ENCODE measurements at places on chromosomes 5 and 9. TPM values are rescaled to one million over a fixed set of nuclear protein-coding genes. Genes with fewer than 3 reads are reported as not detected.
A peak's percentile ranks its signal among the peaks of the same experiment; 100 is the strongest.

SPATA6L gene
- 3.0 TPM for total RNA-seq

UBE2D2 gene
- total RNA-seq, result 105 TPM

- peak; percentile 79 for DNase-seq
These were observed 3.2 kb downstream of the ENTPD8 start for GRCh38 chr9:137437691-137438590.

SV2C gene
- 0.05 TPM for total RNA-seq

- DNase-seq, result no peak
These were observed 182.5 kb upstream of the PIK3R1 start for GRCh38 chr5:68033029-68033428.

DNA sequence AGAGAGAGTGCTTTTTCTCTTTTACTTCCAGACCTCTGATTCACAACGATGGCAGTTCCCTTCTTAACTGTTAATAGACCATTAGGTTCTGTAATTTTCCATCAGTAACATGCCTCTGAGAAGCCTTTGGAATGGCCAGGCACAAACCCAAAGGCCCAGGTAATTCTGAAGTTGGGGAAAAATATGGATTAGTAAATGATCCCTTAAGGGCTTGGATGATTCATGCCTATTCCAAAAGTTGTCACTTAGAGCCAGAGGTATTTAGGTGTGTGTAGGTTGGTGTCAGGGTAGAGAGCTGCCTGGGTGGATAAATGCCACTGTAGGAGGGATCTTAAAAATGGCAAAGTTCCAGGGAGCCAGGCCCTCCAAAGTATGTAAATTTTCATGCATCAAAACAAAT is 228.8 kb downstream of the PLK2 start:
- DNase-seq, result no peak

DNA sequence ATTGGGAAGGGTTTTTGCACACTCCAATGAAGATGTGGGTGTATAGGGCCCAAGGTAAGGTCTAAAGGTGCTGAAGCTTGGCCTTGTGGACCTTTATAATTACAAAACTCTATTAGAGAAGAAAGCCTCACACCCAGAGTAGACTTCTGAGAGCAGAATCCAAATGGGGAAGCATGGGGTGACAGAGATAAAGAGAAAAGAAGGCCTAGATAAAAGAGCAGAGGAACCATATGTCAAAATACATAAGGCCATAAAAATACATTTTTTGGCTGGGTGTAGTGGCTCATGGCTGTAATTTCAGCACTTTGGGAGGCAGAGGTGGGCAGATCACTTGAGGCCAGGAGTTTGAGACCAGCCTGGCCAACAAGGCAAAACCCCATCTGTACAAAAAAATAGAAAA is 27.4 kb upstream of the TCERG1 start:
- DNase-seq, result no peak

F2RL1 gene
- total RNA-seq, result 1.1 TPM

DNA sequence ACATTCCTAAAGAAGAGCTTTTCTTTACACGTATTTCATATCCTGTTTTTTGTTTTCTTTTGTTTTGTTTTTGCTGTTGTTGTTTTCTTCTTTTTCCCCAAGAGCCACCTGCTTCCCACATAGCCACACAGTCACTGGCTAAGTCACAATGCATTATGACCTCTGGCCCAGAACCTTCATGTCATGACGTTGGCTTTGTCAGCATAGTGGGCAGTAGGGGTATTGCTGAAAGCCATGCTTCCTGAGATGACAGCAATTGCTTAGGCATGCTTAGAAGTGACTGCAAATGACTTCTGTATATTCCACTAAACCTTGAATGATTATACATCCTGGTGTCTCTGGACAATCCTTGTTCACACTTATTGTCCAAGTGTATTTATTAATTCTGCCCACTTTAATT is 375.8 kb downstream of the TAF11L14 start:
- no peak for DNase-seq

DNA sequence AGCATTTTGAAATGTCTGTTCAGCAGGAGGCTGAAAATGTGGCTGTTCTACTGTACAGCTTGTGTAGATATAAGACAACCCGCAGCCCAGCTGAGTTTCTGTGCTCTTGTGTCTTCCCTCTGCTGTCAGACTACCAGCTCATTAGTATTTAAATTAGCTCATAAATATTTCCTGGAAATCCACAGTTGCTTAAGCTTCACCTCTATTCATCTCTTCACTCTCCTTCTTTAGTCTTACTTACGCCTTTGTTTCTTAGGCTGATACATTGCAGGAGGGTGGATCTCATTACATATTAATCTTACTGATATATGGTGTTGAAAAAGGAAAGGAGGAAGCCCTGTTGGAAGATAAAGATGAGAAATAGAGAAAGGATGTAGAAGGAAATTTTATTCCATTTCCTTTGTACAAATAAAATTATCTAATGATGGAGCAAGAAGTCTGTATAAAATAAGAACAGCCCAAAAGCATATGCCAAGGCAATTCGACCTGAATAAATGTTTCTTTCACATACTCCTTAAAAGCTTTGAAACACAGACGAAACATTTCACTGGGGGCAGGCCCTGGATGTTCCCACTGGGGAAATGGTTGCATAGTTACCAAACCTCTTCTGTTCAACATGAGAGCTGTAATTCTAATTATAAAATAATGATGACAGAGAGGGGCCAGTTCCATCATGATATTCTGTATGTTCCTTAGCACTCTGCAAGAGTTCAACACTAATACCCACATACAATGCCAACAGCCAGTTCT is 111.8 kb upstream of the APC start:
- no peak for DNase-seq

SPARC gene
- total RNA-seq, result 913 TPM

PHF2 gene
- total RNA-seq, result 27.9 TPM
